A549 (cell line): ENCODE measurements at places on chromosomes 2 and 18.

GRCh38 chr2:237474931-237475703 lies 11.9 kb upstream of the MLPH start:
- DNase-seq: peak; percentile 85

- no peak for DNase-seq
Observed at GRCh38 chr2:66565291-66565690, 130.4 kb downstream of the MEIS1 start.

GRCh38 chr2:124978597-124978996 lies 953.5 kb downstream of the CNTNAP5 start:
- DNase-seq: no peak

- DNase-seq: peak; percentile 69
Observed at GRCh38 chr18:3623769-3624545, 174.0 kb downstream of the TGIF1 start.
